ENCODE measurements at places on chromosomes 5 and 9. TPM values are rescaled to one million over a fixed set of nuclear protein-coding genes. Genes with fewer than 3 reads are reported as not detected.

The PLEKHG4B gene
- 15.9 TPM for polyA plus RNA-seq

The PCA3 gene
- polyA plus RNA-seq, result 1.3 TPM

The PRR16 gene
- 2.1 TPM for polyA plus RNA-seq

The GLRA1 gene
- polyA plus RNA-seq, result not detected

The TNC gene
- polyA plus RNA-seq, result 331 TPM

The MOB3B gene
- polyA plus RNA-seq, result 23.7 TPM

The STPG3 gene
- polyA plus RNA-seq, result 2.8 TPM

The ADRB2 gene
- 0.30 TPM for polyA plus RNA-seq

The THBS4 gene
- 19.8 TPM for polyA plus RNA-seq

The SNCB gene
- polyA plus RNA-seq, result not detected

- DNase-seq, result no peak
These were observed 167.5 kb downstream of the NMUR2 start for GRCh38 chr5:152237531-152237930.

- peak; percentile 75 for DNase-seq
These were observed 211.5 kb downstream of the PAPPA start for GRCh38 chr9:116365056-116365471.

DNA sequence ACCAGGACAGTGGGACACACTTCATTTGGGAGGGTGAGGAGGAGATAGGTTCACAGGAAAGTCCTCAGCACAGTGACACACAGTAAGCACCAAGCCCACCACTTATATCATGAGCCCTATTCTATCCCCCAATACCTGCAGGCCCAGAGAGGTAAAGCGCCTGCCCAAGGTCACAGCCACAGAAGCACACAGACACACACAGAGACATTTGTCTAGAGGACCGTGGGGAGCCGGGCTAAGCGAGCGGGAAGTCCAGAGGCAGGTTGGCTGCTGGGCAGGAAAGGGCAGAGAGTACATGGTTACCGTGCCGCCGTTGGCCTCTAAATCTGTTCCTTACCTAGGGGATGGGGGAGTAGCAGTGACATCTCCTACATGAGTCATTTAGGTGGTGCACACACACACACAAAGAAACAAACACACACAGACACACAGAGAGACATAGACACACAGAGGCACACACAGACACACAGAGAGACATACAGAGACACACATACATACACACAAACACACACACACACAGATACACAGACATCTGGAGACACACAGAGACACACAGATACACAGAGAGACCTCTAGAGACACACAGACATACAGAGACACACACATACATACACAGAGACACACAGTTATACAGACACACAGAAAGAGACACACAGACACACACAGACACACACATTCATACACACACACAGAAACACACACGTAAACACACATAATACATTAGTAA, 15.9 kb upstream of the DUSP1 start:
- no peak for DNase-seq

- DNase-seq, result no peak
These were observed 356.2 kb downstream of the SEMA5A start for GRCh38 chr5:9189681-9190080.

DNA sequence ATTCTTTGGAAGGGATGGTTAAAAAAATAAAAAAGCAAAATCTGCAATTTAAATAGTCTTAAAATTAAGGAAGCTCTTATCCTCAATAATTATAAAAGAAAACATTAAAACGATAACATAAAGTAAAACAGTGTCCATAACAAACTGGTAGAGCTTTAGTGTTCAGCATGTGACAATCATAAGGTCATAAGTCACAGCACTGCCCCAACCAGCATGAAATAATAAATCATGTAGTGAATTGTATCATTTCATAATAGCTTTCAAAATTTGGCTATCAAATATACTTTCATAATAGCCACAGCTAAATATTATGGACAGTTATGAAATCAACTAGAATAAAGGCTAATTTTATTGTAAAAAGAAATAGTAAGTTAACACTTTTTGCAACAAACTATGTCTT, 10.0 kb downstream of the NR3C1 start:
- DNase-seq, result no peak

DNA sequence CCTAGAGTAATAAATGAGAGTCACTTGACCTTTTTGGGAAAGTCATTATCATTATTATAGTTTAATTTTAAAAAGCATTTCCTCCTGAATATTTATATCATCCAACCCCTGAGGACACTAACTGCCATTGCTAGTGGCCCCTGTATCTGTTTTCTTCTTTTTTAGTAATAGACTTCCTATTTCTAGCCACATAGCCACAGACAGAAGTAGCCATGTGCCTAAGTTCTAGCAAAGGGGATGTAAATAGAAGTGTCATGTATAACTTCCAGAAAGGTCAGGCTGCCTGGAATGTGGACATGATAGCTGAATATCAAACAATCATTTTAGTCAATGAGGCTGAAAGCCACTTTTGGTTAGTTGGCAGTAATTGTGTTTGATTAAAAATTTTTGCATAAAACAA, 37.5 kb upstream of the IQGAP2 start:
- DNase-seq, result no peak

- no peak for DNase-seq
These were observed 28.5 kb upstream of the NKD2 start for GRCh38 chr5:980001-980588.

DNA sequence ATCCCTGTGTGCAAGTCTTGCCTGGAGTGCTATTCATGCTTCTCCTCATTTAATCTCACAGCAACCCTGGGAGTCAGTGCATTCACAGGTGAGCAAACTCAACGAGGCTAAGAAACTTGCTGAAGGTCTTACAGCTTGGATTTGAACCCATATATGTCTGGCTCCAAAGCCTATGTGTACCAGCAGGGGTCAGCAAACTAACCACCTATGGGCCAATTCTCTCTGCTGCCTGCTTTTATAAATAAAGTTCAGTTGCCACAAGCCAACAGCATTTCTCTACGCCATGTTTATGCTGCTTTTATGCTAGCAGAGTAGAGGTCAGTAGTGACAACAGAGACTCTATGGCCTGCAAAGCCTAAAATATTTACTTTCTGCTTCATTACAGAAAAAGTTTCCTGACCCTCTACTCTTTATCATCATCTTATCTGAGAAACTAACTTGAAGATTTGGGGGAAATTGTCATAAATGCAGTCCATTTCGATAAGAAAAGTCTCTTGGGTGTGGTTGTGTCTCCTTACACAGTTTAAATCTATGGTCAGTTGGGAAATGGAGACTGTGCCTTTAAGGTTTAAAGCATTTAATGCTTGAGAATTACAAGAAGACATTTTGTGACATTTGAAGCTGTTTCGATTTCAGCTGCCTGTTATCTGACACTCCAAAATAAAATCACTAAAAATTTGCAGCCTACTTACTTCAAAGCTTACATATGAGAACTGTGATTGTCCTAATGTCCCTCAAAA, 137.7 kb downstream of the PRELID2 start:
- no peak for DNase-seq

- DNase-seq, result peak; percentile 55
These were observed 62.5 kb downstream of the NFIB start for GRCh38 chr9:14251154-14252071.

DNA sequence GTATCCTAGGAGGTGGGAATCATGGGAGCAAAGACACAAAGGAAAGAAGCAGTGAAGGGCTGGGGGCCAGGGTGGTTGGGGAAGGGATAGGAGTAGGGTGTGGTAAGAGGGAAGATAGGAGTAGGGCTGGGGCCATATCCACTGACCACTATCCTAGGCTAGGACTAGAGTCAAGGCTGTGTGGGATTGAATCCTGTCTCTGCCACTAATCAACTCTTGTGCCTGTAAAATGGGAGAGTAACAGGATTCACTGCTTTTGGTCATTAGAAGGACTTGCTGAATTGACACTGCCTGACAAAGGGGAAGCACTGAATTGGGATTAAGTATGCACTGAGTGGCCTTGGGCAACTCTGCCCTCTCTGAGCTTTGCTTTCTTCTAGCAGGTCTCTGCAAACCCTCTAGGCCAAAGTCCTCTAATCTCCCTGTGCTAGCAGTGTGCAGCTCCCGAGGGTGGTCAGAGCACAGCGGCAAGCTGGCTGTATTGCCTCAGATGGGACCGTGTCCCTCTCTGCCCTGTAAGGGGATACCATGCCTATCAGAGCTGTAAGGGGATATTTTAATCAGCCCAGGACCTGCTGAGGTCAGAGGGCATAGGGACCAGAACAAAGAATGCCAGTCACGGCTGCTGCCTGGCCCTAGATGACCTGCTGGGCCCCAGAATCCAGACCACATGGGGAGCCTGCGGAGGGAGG, 12.4 kb upstream of the DAB2IP start:
- no peak for DNase-seq

GRCh38 chr5:50441493-50441955, 436 bp upstream of the EMB start:
- no peak for DNase-seq

- no peak for DNase-seq
These were observed 107.2 kb upstream of the SLIT3 start for GRCh38 chr5:169408171-169408570.

DNA sequence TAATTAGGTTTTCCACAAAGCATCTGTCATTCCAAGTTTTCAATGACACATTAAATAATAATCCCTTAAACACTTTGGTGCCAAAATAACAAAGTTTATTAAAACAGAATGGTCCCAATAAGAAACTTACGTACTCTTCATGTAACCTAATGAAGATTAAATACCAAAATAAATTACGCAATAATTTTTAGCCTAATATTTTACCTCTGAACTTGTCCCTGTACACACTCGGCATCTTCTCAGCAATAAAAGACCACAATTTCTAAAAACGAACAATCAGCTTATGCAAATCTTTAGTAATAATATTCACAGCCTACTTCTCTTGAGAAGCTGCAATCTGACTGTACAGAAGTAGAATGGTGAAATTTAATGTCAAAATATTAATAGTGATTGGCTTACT, 163.6 kb downstream of the ZDHHC21 start:
- no peak for DNase-seq

DNA sequence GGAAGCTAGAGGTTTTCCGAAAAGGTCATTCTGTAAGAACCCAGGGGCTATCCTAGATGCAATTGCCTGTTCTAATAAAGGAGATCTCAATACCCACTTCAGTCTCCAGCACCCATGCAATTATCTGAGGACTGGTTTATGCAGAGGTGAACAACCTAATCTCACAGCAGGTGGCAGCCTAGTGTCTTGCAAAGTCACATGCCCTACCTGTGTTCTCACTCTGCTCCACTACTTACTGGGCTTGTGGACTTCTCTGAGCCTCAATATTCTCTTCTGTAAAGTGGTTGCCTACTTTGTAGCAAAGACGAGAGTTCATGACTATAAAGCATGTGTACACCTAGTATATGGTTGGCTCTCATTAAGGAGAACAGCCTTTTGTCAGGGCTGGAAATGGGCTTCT, 21.0 kb upstream of the ALDH1B1 start:
- no peak for DNase-seq

- no peak for DNase-seq
These were observed 27.3 kb downstream of the ELL2 start for GRCh38 chr5:95934207-95934804.

DNA sequence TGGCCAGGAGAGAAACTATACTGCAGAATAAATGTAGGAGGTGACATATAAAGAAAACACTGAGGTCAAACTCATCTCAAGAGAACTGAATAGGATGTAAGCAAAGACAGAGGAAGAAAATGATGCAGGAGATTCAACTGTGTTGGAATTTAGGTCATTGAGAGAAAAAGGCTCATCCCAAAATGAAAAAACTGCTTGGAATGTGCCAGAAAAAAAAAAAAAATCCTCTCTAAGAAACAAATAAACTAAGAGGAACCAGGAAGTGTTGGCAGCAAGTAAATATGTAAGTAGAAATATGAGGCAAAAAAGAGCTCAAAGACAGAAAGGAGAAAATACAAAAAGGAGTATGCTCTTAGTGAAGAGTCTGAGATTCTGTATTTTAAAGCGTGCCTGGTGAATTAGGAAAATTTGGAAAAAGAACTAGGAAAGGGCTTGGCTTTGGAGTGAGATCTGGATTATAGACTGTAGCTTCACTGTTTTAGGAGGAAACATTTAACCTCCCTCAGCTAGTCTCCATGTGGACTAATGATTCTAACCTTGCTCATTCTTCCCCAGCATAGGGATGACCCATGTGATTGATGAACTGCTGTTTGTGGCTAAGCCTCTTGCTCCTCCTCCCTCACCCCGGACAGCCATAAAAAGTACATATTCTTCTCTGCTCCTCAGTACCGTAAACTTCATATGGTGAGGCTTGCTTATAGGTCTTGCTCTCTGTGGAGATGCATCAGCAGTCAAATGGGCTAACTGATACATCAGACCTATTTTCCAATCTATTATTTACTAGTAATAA, 185.6 kb upstream of the POU5F2 start:
- no peak for DNase-seq

- DNase-seq, result no peak
These were observed 416.1 kb upstream of the IRX4 start for GRCh38 chr5:2298781-2299180.

DNA sequence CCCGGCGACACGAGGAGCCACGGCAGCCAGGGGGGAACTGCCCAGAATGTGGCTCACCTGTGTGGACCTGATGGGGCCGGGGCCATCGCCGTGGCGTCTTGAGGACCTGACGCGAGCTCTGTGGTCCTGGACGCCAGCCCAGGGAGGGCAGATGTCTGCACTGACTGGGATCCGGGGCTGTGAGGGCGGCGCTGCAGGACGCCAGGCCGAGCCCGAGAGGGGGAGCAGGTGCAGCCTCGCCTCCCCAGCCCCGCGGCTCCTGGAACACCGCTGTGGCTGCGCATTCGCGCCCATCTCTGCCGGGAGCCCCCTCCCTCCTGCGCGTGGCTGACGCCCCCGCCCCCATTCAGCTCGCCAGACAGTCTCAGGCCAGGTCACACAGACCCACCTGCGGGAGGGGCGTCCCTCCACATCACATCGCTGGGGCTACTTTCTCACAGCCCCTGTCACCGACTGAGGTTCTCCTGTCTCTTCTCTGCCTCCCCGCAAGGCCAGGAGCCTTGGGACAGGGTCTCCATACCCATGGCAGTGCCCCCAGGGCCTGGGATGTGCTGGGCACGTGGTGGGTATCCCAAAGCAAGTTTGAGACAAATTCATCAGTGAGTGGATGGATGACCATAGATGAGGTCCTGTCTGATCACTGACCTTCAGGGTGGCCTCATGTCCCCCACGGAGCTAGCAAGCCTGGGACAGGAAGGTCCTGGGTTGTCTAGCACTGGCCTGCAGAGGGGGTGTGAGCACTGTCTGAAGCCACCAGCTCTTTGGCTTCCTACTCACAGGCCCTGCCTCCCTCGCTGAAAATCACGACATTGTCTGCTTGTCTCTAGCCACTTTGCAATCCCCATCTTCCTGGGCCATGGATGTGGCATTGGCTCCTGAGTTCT, 47.3 kb downstream of the RASGEF1C start:
- DNase-seq, result no peak

GRCh38 chr9:26324786-26325443, 567.7 kb downstream of the CAAP1 start:
- DNase-seq, result peak; percentile 58

DNA sequence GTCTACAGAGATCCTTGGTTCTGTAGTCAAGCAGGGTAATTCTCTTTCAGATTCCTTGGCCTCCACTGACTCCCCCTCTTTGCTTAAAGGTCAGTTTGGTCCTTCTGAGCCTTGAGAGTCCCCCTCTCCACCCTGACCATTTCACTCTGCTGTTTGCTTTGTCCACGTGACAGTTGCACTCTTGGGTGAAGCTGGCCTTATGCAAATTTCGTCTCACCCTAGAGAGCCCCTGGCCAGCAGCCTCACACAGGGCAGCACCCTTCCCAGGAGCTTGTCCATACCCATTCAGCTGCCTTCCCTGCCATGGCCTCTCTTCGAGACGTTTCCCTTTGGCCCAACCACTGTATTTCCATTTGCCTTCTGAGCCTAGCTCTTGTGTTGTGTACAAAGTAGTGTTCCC, 63.7 kb downstream of the PRKACG start:
- no peak for DNase-seq

Measured in renal pelvis (tissue), 12 donors.